ENCODE measurements at places on chromosomes 6 and 20.
A peak's percentile ranks its signal among the peaks of the same experiment; 100 is the strongest.

- no peak for DNase-seq
Measured at GRCh38 chr6:46538800-46539480, 47.7 kb upstream of the RCAN2 start.

DNA sequence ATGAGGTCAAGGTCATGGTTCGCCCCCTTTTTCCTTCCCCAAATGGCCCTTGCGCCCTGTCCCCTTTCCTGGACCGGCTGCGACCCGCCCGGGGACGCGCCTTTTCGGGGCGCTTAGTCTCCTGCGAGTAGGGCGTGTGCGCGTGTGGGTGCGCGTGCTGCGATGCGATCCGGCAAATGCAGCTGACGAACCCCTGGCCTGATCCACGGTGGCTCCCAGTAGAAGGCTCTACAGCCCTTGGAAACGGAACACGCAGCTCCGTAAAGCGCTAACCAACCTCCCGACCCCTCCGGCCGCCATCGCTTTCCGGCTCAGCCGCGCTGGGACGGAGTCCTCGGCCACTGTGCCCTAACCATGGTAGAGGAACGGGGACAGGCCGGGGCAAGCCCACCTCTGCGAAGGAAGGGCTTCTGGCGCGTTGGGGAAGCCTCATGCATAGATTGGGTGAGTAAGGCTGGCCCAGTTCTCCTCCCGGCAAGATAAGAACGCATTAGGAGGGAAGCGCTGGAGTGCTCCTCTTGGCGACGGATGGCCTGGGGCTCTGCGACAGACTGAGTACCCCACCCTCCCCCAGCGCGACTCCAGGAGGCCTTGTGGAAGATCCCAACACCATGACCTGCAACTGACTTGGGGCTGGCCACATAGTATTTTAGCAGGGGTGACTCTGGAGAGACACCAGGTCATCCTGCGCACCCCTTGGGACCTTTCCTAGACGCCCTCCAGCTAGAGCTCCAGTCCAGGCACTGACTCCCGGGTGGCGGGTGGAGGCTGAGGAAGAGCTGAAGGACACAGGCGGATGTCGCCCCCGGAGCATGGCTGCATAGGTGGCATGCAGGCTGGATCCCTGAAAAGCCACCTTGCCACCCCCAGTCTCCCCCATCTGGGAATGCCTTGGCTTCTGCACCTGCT lies 1.1 kb upstream of the SLC4A11 start:
- no peak for DNase-seq

- DNase-seq: no peak
Measured at GRCh38 chr20:38585404-38586180, 4.6 kb downstream of the ADIG start.

DNA sequence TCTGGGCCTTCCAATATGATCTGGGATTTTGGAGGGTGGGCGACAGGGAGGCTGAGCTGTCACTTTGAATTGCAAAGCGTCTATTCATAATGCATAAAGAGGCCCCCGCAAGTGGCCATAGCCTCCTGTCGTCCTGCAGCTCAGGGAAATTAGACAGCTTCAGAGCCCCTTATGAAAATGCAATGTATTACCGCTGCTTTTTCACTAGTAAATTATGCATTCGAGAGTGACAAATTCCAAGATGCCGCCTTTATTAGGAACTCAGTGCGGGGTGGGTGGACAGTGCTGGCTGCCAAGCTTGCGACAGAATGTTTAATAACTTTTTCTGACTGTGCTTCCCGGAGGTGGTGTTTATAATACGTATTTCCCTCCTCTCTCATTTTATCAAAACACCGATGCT lies 168.5 kb downstream of the DHX35 start:
- DNase-seq: no peak

- DNase-seq: no peak
Measured at GRCh38 chr6:25640446-25640845, 11.6 kb upstream of the SCGN start.

DNA sequence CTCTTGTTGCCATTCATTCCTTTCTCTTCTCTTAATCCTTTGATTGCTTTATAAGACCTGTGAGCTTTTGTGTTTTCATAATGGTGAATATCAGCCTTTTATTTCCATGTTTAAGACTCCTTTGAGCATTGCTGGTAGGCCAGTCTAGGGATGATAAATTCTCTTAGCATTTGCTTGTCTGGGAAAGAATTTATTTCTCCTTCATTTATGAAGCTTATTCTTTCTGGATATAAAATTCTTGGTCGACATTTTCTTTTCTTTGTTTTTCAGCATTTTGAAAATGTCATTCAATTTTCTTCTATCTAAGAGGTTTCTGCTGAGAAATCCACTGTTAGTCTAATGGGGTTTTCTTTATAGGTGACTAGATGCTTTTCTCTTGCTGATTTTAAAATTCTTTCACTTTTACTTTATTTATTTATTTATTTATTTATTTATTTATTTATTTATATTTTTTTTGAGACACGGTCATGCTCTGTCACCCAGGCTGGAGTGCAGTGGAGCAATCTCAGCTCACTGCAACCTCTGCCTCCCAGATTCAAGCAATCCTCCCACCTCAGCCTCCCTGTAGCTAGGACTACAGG lies 15.0 kb downstream of the ARFGEF3 start:
- no peak for DNase-seq

GRCh38 chr6:125198398-125198937 lies 44.9 kb downstream of the TPD52L1 start:
- no peak for DNase-seq

DNA sequence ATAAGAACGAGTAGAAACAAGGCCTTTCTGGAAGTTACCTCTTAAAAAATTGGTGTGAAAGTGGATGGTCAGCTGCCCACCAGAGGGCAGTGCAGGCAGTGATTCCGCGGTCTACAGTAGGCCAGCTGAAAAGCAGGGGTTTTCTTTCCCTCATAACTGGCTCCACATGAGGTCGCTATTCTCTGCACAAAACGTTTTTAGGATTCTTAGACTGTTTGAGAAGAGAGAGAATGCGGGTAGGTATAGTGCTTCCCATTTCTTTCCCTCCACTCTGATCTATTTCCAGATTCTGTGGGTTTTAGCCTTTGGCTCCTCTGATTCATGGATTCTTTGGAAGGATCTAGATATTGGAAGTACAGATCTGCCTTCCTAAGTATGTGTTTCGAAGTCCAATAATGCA lies 14.2 kb downstream of the FIG4 start:
- DNase-seq: peak; percentile 80

DNA sequence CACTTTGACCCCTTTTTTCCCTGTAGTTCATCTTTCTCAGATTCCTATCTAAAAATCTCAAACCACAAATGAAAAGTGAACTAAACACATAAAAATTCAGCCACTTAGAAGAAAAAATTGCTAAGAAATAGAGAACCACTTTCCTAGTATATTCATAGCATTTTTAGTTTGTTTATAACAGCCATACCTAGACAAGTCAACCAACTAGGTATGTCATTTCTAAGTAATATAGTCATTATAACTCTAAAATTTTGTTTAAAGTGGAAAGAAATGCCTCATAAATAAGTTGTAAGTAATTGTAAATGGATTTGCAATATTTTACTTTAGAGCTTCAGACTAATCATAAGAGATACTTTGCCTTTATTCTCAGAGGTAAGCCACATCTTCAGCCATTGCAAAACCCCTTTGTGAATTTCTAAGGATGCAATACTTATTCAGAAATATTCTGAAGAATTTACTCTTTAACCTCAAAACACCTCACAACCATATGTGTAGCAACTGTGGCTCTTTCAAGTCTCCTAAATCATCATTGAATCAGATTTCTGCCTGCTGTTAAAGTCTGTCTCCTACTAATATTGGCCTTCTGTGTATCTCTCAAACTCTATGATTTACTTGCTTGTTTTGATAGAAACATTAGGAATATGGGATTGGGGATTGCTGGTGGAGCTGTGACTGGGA lies 6.9 kb upstream of the SUMO4 start:
- no peak for DNase-seq

DNA sequence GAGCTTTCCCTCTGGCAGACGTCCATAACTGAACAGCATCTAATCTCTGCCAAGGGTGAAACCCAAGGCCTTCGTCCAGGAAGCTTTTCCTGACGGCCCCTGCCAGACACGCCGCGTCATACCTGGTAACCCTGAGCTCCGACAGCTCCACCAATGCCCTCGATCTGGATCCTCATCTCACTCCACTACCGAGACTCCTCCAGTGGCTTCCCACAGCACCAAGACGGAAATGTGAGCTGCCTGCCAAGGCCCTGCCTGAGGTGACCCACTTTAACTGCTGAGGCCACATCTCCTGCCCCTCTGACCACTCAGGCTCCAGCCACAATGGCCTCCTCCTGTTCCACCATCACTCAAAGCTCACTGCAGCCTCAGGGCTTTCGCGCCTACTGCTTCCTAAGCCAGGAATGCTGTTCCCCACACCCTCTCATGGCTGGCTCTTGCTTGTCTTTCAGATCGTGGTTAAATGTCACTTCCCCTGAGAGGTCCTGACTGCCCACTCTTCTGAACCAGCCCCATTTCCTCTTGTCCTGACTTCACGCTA lies 143.2 kb downstream of the PREX1 start:
- DNase-seq: no peak

GRCh38 chr20:58192567-58192966 lies 35.9 kb downstream of the ANKRD60 start:
- DNase-seq: no peak

GRCh38 chr20:32189691-32190615 lies 17.6 kb downstream of the PLAGL2 start:
- DNase-seq: peak; percentile 44

- no peak for DNase-seq
Measured at GRCh38 chr20:47187450-47188195, 168.9 kb downstream of the ZMYND8 start.

GRCh38 chr20:58894652-58895447 lies 42.3 kb downstream of the GNAS start:
- no peak for DNase-seq

- DNase-seq: no peak
Measured at GRCh38 chr6:68639826-68640490, 4.9 kb downstream of the ADGRB3 start.

DNA sequence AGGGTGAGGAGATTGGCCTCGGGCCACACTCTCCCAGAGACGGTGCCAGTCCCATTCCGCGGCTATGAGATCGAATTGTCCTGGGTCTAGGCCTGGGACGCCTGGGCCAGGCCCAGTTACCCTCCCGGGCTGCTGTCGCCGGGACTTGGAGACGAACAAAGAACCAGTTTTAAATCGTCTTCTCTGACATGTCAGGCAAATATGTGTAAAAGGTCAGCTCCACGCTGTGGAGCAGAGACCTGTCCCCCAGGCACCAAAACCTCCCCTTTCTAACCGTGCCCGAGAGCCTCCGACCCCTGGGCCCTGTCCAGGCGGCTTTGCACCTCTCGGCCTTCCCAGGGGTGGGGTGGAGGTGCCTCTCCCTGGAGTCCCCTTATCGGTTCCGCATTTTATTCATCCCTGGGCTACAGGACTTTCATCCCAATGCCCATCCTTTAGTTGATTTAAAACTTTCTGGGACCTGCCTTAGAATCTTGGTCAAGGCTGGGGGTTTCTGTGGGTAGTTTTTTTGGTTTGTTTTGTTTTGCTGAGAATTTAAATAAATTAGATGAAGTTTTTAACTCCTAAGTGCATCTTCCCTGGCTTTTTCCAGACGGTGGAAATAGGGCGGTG lies 5.8 kb upstream of the TFAP2A start:
- DNase-seq: no peak

- DNase-seq: peak; percentile 89
Measured at GRCh38 chr6:28225056-28225834, at the start of gene ZSCAN9. Gene ZSCAN9, plus strand, starts transcription at chr6:28225275. Its CDS starts 1,810 bp downstream, at chr6:28227085.

GRCh38 chr20:61169874-61170273 lies 82.2 kb upstream of the CDH4 start:
- DNase-seq: no peak

DNA sequence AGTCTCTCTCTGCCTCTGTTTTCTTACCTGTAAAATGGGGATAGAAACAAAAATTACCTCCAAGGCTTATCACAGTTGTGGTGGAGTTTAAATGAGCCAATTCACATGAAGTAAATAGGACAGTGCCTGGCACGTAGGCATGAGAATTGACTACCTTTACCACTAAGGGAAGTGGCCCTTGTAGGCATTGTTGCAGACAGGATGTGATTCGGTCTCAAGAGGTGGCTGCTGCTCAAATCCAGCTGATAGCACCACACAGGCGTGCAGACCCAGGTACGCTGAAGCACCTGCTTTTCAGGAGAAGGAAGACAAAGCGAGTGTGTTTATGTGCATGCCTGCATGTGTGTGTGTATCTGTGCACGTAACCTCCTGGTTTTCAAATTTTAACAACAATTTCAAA lies 108.6 kb downstream of the EYA2 start:
- no peak for DNase-seq

GRCh38 chr20:52805843-52806242 lies 166.3 kb upstream of the TSHZ2 start:
- no peak for DNase-seq

GRCh38 chr6:153790876-153791473 lies 248.1 kb upstream of the OPRM1 start:
- no peak for DNase-seq

GRCh38 chr20:45098103-45098773 lies 2.7 kb downstream of the KCNS1 start:
- no peak for DNase-seq

- DNase-seq: no peak
Measured at GRCh38 chr6:34374069-34374468, 18.4 kb downstream of the NUDT3 start.

DNA sequence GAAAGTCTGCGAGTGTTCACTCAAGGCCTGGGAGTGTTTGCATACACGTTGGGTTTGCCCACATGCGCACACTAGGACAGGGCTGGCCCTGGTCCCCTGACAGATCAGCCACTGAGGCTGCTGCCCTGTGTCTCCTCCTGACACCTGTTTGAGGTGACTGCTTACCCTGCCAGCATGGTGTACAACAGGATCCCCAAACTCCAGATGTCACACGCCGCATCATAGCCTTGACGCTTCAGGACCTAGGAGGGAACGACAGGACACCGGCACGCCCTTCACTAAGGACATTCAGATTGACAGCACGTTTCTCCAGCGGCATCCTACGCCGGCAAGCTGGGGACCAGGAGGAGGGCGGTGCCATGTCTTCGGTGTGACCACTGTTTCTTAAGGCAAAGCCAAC lies 37.0 kb upstream of the MPC1 start:
- DNase-seq: no peak

GRCh38 chr6:129370268-129370916 lies 339.6 kb downstream of the ARHGAP18 start:
- peak; percentile 25 for DNase-seq

DNA sequence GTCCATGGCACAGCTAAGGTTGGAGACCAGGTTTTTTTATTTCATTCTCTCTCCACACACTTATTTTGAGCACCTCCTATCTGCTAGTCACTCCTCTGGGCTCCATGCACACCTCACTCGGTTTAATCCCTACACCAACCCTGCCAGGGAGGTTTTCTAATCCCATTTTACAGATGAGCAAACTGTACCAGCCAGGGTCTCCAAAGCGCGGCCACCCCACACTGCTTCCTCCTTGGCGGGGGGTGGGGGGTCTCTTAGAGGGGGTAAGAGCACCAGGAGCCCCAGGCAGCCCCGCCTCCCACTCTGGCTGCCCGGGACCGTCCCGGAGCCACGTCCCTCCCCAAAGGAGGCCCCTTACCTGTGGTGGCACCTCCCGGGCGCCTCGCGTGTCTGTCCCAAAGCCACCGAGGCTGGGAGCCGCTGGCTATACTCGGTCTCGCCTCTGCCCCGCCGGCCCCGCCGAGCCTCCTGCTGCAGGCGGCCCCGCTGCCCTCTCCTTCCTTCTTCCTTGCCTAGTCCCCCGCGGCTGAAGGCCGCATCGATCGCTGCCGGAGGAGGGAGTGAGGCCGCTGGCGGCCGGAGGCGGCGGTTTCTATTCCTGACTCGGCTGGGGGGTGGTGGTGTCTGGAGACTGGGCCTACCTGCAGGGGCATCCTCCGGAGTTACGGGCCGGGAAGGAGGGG lies at the start of gene KCNS1:
KCNS1 (minus strand) TSS at position 565 of the 683 bp plus-strand sequence. CDS start 1,891 bp downstream, outside the sequence.
- no peak for DNase-seq

- DNase-seq: no peak
Measured at GRCh38 chr6:37056439-37057127, 51.1 kb downstream of the FGD2 start.

- no peak for DNase-seq
Measured at GRCh38 chr6:69976591-69977090, 110.3 kb downstream of the COL19A1 start.
